ENCODE measurements at places on chromosomes 1 and 21. TPM values are rescaled to one million over a fixed set of nuclear protein-coding genes. Genes with fewer than 3 reads are reported as not detected.

Gene GPR153
- total RNA-seq: 3.2 TPM

Gene SLC6A17
- under 0.01 TPM for total RNA-seq

Gene KIF14
- total RNA-seq: 0.42 TPM

GRCh38 chr1:19780267-19780877 is 19.3 kb downstream of the TMCO4 start:
- H3K4me3 ChIP-seq: no peak overlapping the region
- no peaks in the 10 kb centered on the region for H3K27me3 ChIP-seq
- H3K4me1 ChIP-seq: no peaks in the 10 kb centered on the region

GRCh38 chr1:190172651-190173430 is 304.8 kb downstream of the BRINP3 start:
- H3K36me3 ChIP-seq: no peaks in the 10 kb centered on the region
- H3K4me3 ChIP-seq: no peak overlapping the region
- no peak overlapping the region for H3K27ac ChIP-seq
- H3K27me3 ChIP-seq: no peaks in the 10 kb centered on the region
- H3K4me1 ChIP-seq: no peaks in the 10 kb centered on the region

DNA sequence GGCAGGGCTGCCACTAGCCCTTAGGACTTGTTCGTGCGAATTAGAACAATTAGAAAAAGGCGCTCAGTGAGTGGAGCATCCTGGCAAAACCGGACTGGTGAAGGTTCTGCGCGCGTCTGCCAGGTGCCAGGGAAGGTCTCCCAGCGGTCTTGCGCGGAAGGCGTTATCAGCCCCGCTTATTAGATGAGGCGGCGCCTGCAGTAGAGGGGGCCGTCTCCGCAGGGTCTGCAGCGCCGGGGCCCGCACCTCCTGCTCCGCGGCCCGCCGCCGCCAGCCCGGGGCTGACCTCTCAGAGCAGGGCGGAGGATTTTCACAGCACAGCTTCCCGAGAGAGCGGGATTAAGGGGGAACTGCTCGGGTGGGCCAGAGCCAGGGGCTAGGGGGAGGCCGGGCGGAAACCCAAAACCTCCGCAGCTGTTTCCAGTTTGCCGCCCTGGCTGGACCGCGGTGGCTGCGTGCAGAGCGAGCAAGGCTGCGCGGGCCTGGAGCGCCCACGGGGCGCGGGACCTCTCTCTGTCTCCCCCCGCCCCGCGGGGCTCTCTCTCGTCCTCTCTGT is 155.2 kb downstream of the FOXD2 start:
- no peak for DNase-seq
- H3K27me3 ChIP-seq: no peaks in the 10 kb centered on the region
- no peak overlapping the region for H3K27ac ChIP-seq
- H3K36me3 ChIP-seq: no peaks in the 10 kb centered on the region
- H3K4me3 ChIP-seq: no peak overlapping the region
- H3K4me1 ChIP-seq: no peaks in the 10 kb centered on the region

DNA sequence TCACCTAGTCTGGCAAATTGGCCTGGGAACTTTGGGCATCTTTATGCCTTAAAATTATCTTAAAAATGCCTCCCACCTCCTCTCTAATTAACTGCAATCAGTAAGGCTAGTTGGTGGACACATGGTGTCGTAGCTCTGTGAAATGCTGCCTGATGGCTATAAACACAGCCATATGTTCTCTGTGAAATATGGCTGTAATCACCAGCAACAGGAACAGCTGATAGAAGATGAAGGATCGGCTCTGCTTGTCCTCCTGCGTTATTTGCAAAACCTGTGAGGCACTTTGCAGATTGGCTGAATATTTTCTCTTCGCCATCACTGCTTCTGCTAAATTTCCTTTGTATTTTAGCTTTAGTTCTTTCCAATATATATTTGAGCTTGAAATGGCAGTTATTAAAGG is 419.6 kb downstream of the RWDD3 start:
- H3K27me3 ChIP-seq: no peaks in the 10 kb centered on the region
- no peaks in the 10 kb centered on the region for H3K4me1 ChIP-seq
- no peak for DNase-seq
- no peak overlapping the region for H3K4me3 ChIP-seq
- no peak overlapping the region for H3K27ac ChIP-seq

DNA sequence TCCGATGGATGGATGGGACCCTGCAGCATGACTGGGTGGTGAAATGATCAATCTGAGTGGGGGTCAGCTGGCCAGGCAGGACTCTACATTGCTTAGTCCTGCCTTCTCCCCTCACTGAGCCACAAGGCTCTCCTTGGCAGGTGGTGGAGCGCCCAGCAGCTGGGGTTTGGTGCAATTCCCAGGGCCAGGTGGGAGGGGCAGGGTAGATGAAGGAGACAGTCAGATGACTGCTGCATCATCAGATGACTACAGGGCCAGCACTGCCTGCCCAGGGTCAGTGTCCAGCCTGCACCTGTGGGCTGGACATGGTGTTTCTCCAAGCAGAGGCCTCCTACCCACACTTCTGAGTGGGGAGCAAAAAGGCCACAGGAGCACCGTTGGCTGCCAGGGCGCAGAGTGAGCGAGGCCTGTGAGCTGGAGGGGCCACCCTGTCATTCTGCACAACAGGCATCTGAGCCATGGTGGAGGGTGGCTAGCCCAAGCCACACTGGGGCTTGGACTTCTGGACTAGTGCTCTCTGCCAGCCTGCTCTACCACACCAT is 103.9 kb upstream of the EDN2 start:
- no peak for DNase-seq
- no peaks in the 10 kb centered on the region for H3K4me1 ChIP-seq
- no peaks in the 10 kb centered on the region for H3K27me3 ChIP-seq
- H3K27ac ChIP-seq: no peak overlapping the region
- no peak overlapping the region for H3K4me3 ChIP-seq

DNA sequence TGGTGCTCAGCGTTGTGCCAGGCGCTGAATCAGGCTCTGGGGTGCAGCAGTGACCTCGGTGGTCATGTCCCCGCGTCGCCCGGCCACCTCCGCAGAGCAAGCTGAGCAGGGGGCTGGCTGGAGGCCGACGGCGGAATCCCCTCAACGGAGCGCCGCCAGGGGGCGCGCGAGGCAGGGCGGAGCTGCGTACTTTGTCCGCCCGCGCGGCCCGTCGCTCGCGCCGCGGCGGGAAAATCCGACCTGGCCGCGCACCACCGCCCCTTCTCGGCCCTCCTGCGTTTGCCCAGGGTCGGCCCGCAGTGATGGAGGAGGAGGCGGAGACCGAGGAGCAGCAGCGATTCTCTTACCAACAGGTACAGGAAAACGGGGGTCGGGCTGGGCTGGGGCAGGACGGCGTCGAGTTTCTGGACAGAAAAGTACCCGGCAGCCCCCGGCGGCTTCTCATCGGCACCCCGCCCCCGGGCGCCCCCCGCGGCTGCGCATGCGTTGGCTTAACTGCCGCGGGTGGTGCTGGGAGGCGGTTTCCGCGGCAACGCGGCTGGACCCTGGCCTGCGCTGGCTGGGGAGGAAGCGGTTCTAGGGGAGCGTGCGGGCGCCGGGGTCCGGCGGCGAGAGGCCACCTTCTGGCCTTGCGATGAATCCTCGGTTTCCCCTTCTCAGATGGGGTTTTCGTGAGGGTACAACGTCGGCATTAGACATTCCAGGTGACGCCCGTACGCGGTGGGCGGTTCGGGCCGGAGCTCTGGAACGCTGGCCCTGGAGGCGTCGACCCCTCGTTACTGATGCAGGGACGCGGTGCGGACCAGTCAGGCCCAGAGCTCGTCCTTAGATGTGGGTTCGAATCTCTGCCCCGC is at the start of gene CENPS:
TSS of gene CENPS (plus strand) at position 218 of the 854 bp plus-strand sequence. CDS start at position 303, 85 bp downstream.
- peak within 1 kb of the TSS; percentile 25 for H3K27ac ChIP-seq
- peak; percentile 90 for DNase-seq
- H3K27me3 ChIP-seq: no peaks in the 10 kb centered on the region
- peaks cover 8% of the 10 kb centered on the region for H3K4me1 ChIP-seq
- H3K4me3 ChIP-seq: peak within 1 kb of the TSS; percentile 45

DNA sequence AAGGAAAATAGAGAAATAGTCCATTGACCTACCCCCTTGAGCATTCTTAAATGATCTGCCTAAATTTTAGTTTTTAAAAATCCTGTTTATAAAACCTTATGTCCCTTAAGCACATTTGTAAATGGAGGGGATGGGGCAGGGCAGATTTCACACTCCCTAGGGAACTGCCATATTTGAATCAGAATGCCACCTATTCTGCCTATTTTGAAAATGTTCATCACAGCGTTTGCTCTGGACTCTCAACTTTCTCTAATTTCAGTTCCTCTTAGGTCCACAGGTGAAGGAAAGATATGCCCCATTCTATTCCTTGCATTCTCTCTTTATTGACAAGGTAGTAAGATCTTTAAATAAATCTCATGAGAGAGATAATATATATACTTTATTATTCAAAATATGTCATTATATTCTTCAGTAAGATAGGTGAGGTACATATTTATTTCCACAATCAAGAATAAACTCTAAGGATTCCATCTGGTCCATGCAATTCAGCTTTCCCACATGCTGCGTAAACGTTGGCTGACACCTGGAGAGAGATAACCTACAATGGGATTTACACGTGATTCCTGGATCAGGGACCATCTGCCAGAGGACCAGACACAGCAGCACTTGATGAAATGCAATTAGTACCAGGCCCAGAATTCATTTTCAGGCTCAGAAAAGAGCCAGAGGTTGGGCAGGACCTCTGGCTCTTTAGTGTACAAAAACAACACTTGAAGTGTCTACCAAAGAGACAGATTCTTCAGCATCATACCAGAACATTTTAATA is 1.2 kb upstream of the LPGAT1 start:
- no peak overlapping the region for H3K27ac ChIP-seq
- no peak overlapping the region for H3K4me3 ChIP-seq
- H3K27me3 ChIP-seq: no peaks in the 10 kb centered on the region
- peaks cover 19% of the 10 kb centered on the region for H3K4me1 ChIP-seq
- no peak for DNase-seq
